ENCODE measurements at places on chromosomes 1 and 21.

GRCh38 chr1:67957066-67957465 lies 93.4 kb downstream of the DIRAS3 start:
- DNase-seq, result no peak

DNA sequence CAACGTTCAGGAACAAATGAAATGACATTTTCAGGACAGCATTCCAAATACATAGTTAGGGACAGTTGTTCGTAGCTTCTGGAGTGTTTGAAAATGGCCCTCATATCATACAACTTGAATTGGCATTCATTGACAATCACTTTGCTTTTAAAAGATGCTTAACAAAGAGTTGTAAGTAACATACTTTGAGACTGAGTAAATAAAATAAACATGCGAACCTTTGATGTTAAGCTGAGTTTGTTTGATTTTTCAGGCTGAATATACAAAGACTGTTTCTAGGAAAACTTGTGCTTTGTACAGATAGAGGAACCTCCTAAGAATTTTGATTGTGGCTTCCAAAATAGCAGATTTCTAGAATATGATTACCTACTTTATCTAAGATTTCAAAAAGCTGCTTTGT lies 45.3 kb downstream of the ITSN1 start:
- DNase-seq, result no peak

GRCh38 chr21:43809346-43809799 lies 20.0 kb downstream of the RRP1 start:
- DNase-seq, result no peak

DNA sequence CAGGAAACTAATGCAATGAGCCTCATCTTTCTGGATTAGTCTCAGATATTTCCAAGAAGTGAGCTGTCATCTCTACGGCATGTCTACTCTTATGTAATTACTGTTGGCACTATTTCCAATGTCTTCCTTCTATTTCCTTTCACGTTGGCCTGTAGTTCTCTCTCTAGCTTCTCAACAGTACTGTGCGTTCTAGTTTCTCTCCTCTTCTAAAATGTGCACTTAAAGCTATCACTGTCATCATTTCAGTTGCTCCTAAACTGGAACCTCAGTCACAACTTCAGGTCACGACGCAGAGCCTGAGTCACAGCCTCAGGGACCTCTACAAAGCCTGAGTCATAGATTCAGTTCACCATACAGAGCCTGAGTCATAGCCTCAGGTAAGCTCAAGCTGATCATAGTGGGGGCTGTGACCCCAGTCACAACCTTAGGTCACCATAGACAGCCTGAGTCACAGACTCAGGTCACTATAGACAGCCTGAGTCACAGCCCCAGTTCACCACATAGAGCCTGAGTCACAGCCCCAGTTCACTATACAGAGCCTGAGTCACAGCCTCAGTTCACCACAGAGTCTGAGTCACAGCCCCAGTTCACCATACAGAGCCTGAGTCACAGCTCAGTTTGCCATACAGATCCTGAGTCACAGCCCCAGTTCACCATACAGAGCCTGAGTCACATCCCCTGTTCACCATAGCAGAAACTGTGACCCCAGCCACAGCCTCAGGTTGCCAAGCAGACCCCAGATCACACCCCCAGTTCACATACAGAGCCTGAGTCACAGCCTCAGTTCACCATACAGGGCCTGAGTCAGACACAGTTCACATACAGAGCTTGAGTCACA lies 13.0 kb downstream of the WNT9A start:
- no peak for DNase-seq

DNA sequence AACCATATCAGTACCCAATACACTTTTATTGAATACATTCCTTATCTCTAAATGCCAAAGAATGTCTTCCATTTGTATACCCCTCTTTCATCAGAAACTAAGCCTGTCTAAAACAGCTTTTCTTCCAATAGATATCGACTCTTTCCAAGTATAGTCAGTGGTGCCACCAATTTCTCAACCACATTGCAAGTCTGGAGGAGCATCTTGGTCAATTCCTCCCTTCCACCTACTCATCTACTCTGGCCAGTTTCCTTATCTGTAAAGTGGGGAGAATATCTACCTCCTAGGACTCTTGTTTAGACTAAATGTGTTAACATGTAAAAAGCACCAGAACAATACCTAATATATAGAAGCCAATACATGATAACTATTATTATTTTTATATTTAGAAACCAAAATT lies 28.5 kb upstream of the FGGY start:
- DNase-seq, result no peak

DNA sequence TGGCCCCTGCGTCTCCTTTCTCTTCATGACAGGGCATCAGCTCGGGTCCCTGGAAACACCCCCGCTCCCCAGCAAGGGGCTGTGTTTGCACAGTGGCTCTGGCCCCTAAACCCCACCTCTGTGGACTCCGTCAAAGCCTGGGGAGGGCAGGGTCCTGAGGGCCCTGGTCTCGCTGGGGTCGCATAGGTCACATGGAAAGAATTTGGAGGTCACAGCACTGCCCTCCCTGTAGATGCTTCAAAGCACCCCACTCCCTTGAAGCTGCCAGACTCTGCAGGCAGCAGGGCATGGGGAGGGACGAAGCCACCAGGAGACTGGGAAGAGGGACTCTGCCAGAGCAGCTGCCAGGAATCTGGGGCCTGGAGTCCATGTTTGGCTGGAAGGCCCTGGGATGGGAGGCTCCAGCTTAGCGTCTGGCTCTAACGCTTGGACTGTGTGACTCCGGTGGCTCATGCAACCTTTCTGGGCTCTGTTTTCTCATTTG lies 36.6 kb upstream of the ECE1 start:
- no peak for DNase-seq

- DNase-seq, result no peak
Measured at GRCh38 chr1:158212320-158212719, 31.6 kb downstream of the CD1D start.

- DNase-seq, result no peak
Measured at GRCh38 chr1:25525361-25525688, 18.1 kb upstream of the LDLRAP1 start.

- no peak for DNase-seq
Measured at GRCh38 chr1:46575300-46575699, 23.9 kb upstream of the KNCN start.

GRCh38 chr1:239819096-239819495 lies 272.6 kb upstream of the FMN2 start:
- no peak for DNase-seq

GRCh38 chr1:55039342-55040082 lies at the start of gene PCSK9:
TSS of gene PCSK9 (plus strand) at chr1:55039548. CDS start at chr1:55039838, 290 bp downstream.
- no peak for DNase-seq

DNA sequence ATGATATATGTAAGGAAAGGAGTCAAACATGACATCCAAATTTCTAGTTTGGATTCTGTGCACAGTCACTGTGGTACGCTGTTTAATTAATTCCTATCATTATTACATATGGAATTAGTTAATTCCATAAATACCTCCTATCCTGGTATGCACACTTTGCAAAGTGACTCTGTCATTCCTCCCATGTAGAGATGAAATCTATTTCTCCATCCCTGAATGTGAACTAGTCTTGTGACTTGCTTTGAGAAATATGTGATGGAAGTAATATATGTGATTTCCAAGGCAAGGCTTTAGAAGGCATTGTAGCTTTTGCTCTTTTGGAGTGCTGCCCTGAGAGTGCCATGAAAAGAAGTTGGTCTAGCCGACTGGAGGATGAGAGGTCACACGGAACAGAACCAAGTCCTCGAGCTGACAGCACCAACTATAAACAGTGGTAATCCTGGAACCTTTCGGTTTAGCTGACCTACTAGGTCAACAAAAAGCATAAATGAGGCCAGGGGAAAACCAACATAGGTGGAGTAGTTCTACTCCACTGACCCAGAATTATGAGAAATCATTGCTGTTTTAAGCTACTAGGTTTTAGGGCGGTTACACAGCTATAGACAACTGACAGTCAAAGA lies 1.5 kb downstream of the SELENOF start:
- no peak for DNase-seq

DNA sequence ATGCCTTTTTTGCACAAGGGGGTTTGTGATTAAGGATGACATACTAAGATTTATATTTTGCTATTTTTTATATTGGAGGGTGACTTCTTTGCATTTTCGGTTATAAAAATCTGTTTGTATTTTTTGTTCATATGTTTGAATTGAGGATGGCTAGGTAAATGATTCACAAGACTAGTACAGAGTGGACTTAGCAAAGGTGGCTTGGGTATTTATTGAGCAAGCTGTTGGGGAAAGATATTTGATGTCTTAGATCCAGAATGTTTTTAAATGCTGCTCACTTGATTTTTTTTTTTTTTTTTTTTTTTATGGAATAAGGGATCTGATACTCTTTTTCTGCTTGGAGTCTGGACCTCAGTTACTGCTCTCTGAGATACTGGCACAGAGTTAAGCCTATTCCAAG lies 100.6 kb downstream of the DNM3 start:
- no peak for DNase-seq

DNA sequence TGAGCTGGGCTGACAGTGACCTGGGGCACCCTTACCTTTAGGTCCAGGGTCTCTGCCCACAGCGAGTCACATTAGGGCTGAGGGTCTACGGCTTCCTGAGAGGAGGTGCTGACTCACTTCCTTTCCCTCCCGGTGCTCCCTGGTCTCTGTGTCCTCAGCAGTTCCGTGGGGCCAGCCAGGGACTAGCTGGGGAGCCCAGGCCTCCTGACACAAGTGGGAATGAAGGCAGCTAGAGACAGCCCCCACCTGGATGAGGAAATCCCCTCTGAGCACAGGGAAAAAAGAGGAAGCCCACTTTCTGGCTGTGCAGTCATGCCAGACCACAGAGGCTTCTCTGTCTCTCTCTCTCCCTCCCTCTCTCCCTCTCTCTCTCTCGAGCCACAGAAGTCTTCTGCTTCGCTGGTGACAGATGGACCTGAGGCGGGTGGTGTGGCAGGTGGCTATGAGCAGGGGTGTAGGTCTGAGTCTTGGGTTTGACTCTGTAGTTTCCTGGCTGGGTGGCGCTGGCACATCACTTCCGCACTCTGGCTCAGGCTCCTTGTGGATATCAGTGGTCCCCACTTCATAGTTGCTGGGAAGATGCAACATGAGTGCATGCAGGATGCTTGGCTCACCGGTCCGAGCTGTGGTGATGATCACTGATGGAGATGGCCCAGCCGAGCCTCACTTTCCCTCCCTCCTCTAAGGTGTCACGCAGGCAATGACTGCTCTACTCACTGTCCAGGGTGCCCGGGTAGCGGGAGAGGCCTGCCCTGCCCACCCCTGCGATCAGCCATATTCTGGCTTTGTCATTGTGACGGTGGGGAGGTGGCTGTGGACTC lies 3.5 kb downstream of the SLC66A1 start:
- no peak for DNase-seq

DNA sequence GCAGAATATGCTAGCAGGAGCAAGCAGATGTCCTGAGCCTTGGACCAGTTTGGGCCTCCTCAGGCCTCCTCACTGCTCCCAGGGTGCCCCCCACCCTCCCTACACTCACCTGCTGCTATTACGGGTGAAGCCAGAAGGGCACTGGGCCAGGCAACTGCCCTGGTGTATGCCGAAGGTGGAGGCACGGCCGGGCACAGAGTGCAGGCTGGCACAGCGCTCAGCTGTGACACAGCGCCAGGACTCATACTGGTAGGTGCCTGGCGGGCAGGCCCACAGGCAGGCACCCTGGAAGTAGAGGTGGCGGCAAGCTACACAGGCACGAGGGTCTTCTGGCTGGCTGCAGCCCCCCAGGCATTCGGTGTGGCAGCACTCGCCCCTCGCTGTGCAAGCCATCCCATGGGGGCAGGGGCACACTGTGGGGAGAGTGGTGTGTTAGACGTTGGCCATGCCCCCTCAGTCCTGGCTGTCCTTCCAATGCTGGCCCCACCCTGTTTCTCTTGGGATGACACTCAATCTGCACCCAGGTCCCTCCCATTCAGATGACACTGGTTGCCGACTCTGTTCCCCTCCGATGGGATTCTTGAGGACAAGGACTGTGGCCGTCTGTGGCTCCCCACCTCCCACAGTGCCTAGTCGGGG lies 7.0 kb downstream of the INSRR start:
- no peak for DNase-seq

DNA sequence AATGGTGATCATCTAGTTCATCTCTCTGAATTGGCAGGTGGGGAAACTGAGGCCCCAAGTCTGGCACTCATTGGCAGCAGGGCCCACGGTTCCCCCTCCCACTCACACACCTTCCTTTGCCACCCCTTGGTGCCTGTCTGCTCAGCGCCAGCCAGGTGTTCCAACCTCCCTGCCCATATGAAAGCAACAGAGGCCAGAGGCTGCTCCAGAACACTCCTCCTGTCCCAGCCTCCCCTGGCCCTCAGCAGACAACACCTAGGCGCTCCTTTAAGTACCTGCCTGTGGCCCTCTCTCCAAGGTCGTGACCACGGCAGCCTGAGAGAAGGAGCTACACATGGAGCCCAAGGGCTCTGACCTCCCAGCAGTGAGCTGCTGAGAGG lies 362.3 kb upstream of the VAMP3 start:
- no peak for DNase-seq

DNA sequence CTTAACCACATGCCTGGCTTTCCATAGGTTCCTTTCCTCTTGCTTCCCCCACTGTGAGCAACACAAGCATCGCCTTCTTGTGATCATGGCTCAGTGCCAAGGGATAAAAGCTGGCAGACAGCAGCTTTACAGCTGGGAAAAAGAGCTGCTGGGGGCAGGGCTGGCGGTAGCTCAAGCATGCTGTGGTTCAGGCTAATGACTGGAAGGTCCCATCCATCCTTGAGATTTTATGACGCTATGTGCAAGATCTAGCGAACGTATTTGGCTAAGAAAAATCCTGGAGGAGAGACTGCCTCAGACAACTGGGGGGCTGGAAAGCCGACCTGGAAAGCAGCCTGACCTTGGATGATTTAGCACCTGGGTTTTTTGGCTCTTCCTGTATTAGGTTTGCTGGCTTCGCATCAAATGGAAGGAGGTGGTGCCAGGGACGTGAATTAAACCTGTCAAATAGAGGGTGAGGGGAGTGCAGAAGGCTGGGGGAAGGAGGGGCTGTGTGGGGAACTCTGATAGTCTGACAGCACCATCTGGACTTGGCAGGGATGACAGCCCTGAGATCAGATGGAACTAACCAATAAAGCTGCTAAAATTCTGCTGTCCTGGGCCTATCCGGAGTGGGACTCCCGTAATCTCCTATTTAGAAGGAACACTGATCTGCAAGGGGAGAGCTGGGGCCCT lies 34.8 kb downstream of the ZMYND12 start:
- DNase-seq, result no peak

DNA sequence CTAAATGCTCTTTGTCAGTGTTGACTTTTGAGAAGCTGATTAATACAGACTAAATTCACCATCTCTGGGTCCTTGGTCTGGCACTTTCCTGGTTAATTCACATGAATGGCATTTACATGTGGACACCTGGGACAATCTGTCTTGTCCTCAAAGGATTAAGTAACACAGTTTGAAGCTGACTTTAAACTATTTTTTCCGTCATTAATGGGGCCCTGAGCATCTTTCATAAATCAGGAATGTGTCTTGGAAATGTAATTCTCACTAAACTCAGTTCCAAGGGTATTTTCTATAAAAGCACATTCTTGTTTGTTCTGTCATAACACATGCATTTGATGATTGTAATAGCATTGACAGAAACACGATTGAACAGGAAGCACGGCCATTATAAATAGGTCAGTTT lies 26.7 kb upstream of the NBL1 start:
- no peak for DNase-seq

- no peak for DNase-seq
Measured at GRCh38 chr1:97905141-97905940, 15.5 kb downstream of the DPYD start.

Data from T-cell (primary cell).